ENCODE measurements at places on chromosomes 7 and 10.

DNA sequence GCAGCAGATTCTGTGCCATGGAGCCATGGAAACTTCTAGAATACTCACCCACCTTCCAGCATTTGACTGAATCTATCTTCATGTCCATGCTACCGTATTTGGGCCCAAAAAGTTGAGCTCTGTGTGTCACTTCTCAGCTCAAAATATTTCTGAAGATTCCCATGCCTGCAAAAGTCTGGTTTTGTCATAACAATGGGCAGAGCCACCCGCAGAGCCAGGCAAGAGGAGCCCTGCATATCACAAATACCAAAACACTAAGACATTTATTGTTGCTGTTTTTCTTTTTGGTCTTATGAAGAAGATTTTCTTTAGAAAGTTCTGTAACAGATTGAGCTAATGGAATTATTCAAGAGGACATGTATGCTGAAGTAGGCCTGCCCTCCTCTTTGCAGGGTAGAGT is 68.1 kb downstream of the PRTFDC1 start:
- no peak for DNase-seq

DNA sequence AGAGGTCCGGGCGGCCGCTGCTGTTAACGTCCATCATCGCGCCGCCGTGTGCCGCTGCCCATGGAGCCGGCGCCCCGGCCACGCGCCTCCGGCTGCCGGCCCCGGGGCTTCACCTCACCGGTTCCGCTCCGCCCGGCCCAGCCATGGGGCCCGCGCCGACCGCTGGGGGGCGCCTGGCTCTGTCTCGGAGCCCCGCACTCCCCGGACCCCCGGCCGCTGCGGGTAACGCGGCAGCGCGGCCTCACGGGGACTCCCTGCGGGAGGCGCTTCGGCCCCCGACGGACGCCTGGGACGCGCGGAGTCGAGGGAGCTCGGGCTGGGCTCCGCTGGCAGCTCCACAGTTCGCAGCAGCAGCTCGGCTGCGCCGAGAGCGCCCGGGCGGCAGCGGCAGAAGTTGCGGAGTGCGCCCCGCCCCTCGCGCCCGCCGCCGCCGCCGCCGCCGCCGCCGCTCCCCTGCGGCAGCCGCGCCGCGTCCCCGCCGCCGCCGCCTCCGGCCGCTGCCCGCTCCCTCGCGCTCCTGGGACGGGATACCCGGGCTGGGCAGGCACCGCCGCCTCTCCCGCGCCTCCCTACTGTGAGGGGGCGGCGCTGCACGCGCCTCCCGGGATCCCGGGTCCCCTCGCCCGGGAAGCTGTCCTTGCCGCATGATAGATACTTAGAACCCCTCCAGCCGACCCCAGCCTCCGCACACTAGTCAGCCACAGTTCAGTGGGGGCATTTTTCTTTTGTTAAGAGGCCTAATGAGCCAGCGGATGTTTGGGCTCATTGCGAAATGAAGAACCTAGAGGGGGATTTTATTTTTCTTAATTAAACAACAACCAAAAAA is at the start of gene HTR7:
TSS of gene HTR7 (minus strand) at position 405 of the 826 bp plus-strand sequence. CDS start at position 37, 368 bp downstream.
- DNase-seq: no peak

GRCh38 chr10:3579845-3580244 is 205.2 kb downstream of the KLF6 start:
- DNase-seq: no peak

- DNase-seq: no peak
Observed at GRCh38 chr10:114931072-114931679, 6.8 kb upstream of the TRUB1 start.

GRCh38 chr7:51315393-51316261 is 982 bp downstream of the COBL start:
- DNase-seq: peak; percentile 41

DNA sequence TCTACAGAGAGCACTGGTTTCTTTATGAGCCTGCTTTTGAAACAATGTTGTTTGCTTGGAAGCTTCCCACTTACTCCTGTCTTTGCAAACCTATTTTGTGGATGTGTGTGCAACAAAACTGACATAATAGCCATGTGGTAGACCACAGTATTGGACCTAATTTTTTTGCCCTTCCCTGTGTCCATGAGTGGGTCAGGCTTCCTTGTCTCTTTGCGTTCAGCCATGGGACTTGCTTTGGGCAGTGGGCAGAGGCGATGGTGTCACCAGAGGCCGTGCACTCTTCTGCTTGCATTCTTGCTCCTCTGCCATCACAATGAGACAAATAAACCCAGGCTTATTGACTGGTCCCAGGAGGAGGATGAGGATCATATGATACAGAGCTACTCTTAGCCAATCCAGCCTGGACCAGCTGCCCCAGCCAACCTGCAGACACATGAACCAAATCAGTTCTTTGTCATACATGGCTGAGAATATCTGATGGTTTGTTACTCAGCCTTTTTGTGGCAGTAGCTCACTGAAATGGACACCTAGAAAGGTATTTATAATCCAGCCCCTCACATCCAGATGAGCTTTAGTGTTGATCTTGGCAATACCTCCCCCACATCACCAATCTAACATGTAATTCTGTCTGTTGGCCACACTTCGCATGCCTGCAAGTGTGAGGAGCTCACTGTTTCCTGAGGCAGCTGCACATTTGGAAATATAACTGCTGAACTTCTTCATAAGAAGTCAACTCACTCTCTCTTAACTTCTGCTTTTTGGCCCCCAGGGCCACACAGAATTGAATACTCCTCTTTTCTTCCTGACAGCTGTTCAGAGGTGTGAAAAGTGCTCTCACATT is 427.8 kb upstream of the ZMIZ1 start:
- DNase-seq: no peak

DNA sequence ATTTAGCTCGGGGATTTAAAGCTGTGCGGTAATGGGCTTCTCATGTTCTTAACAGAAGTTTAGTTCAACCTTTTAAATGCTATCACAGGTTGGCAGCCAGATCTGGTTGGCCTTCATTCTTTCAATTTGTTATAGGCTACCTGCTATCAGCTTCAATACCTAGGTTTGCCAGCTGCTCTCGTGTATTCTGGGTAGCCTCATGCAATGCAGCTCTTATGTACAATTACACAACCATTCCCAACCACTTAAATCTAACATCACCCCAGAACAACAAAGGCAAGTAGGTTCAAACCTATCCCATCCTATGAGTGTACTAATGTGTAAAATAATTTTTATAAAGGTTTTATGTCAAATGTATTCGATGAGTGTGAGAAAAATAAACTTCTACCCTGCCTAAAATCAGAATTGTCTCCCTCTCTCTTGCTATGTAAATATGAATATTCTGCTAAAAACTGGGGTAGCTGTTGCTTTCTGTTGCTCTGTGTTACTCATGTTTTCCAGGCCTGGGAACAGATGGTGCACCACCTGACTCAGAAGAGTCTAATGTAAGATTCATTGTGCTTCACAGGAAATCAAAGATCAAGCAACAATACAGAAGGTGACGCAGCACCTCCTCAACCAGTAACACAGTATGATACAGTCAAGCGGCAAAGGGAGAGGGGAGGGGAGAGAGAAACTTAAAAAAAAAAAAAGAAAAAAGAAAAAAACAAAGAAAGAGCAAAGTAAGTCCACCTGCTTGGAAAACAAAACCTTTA is 188.6 kb downstream of the ETV1 start:
- no peak for DNase-seq

DNA sequence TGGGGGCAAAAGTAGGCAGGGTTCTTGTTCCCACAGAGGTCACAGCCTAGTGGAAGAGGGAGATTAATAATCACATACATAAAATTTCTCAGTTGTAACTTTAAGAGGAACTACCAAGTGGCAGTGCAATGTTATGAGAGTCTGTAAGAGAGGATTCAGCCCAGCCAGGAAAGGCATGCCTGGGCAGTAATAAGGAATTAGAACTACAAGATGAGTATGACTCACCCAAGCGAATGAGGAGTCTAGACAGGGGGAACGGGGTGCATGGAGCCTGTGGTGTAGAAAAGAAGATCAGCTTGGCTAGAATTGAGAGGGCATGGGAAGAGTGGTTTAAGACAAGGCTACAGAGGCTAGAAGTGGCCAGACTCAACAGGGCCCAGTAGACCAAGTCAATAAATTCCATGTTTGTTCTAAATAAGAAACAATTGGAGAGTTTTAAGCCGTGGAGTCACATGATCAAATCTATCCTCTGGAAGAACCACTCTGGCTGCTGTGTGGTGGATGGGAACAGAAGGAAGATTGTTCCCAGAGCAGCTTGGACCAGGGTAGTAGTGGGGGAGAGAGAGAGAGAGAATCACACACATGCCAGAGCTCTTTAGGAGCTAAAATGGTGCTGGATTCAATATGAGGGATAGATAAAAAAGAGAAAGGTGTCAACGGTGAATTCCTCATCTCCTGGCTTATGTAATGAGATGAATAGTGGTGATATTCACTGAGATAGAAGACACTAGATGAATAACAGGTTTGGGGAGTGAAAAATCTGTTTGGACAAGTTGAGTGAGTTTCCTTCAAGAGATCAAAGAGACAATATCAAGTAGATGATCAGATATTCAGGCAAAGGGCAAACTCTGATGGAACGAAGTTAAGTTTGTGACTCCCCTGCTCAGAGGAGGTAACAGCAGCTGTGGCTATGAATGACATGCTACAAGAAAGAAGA is 265.1 kb downstream of the FGFR2 start:
- DNase-seq: peak; percentile 59
